Left colon (tissue), 2 donors: ENCODE measurements at places on chromosomes 4 and X. TPM values are rescaled to one million over a fixed set of nuclear protein-coding genes. Genes with fewer than 3 reads are reported as not detected.

CYSLTR1 gene
- total RNA-seq: 2.4 TPM

STPG2 gene
- not detected for total RNA-seq

ARAP2 gene
- total RNA-seq: 19.5 TPM

UGT2B11 gene
- total RNA-seq: 0.50 TPM

DUSP21 gene
- not detected for total RNA-seq

GAGE12D gene
- total RNA-seq: not detected

GAGE12E gene
- total RNA-seq: not detected

SHROOM3 gene
- total RNA-seq: 248 TPM

F8A2 gene
- not detected for total RNA-seq

CXCL5 gene
- not detected for total RNA-seq

LNX1 gene
- 17.5 TPM for total RNA-seq

PSAPL1 gene
- not detected for total RNA-seq

UTP14A gene
- total RNA-seq: 10.5 TPM

FHIP1A gene
- total RNA-seq: 32.1 TPM

NPY5R gene
- total RNA-seq: 0.70 TPM

COPS4 gene
- 22.9 TPM for total RNA-seq

SPATA18 gene
- total RNA-seq: 10.7 TPM

SSX3 gene
- not detected for total RNA-seq

RAP1GDS1 gene
- total RNA-seq: 32.7 TPM

ITM2A gene
- 26.5 TPM for total RNA-seq

NAP1L5 gene
- total RNA-seq: 1.4 TPM

TMEM131L gene
- total RNA-seq: 3.6 TPM

STEEP1 gene
- total RNA-seq: 21.2 TPM

TMPRSS11D gene
- not detected for total RNA-seq

CT45A1 gene
- total RNA-seq: not detected

ETDC gene
- not detected for total RNA-seq

EGFL6 gene
- 0.11 TPM for total RNA-seq

PABPC1L2A gene
- not detected for total RNA-seq

TBC1D8B gene
- total RNA-seq: 13.1 TPM

TMEM271 gene
- not detected for total RNA-seq

FATE1 gene
- not detected for total RNA-seq

MAGEE2 gene
- not detected for total RNA-seq

CABS1 gene
- total RNA-seq: not detected

CXorf38 gene
- total RNA-seq: 15.5 TPM

BMX gene
- 2.2 TPM for total RNA-seq

RS1 gene
- not detected for total RNA-seq

PWWP3B gene
- total RNA-seq: 0.25 TPM

RHOXF1 gene
- not detected for total RNA-seq

TLR2 gene
- total RNA-seq: 4.3 TPM

SOWAHD gene
- 3.0 TPM for total RNA-seq

SPACA5B gene
- not detected for total RNA-seq

CCKAR gene
- total RNA-seq: not detected
